ENCODE measurements at places on chromosomes 12 and 14.

- DNase-seq = no peak
Measured at GRCh38 chr12:32233568-32233967, 126.9 kb downstream of the BICD1 start.

DNA sequence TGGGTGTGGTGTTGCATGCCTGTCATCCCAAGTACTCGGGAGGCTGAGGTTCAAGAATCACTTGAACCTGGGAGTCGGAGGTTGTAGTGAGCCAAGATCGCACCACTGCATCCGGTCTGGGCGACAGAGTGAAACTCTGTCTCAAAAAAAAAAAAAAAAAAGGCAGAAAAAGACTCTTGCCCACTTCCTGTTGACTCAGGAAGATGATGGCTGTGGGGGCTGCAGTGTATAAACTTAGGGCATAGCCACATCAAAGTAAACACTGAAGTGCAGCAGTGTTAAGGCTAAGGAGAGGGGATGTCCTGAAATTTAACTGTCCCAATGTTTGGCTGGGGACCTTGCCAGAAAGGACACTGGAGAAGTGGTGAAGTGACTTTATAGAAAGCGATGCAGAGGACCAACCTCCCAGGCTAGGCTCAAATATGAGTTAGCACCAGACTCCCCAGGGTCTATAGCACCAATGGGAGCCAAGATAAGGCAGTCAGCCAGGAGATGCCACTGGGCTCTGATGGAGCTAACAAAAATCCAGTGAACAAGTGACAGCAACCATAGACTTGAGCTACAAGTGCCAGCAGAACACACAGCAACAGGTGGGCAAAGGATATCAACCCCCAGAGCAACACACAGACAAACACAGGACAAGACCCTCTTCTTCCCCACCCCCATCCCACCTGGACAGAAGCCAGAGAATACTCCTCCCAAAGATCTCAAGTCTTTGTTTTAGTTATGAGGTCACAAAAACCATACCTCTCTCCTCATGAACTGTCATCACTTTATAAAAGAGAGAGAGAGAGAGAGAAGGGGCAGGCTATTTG is 28.0 kb downstream of the NELL2 start:
- DNase-seq = no peak

- no peak for DNase-seq
Measured at GRCh38 chr14:85463512-85463911, 66.4 kb upstream of the FLRT2 start.

GRCh38 chr12:4011597-4011996 is 138.4 kb upstream of the PARP11 start:
- no peak for DNase-seq

DNA sequence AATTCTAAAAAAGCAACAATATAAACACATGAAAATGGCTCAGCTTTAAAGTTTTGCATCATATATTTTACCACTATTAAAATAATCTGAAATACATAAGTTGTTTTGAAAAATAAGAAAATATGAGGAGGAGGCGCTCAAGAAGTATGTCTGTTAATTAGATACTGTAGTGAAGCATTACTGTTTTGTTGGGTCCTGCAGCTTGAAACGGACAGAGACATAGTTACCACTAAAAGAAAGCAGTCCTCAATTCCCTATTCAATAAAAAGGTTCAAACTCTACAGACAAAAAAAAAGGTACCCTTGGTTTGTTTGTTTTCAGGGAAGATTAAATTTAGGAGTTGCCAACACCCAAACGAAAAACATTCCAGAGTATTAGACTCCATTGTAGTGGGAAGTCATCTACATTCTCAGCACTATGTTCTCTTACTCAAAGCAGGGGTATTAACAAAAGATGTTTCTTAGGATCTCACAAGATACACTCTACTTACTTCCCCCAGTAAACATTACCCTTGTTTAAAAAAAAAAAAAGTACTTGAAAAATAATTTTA is 3.0 kb downstream of the PAWR start:
- no peak for DNase-seq

DNA sequence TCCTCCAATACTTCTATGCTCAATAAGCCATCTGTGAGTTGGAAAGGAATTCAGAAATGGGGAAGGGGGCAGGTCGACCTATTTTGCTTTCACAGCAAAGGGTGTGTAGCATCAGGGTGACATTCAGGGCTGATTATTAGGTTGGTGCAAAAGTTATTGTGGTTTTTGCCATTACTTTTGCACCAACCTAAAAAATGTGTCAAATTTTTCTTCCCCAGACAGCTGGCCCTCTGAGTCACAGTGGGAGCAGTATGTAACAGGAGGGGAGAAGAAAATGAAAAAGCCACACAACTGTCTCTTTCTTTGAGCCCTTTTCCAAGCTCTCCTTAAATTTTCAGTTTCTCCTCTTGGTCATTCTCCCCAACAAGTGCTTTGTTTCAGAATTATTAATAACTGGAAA is 47.1 kb upstream of the GZMB start:
- no peak for DNase-seq

- DNase-seq = peak; percentile 16
Measured at GRCh38 chr12:64890873-64891468, 66.5 kb downstream of the TBC1D30 start.

GRCh38 chr12:30836656-30837445 is 82.1 kb upstream of the CAPRIN2 start:
- no peak for DNase-seq

GRCh38 chr12:56633468-56634241 is 3.5 kb upstream of the BAZ2A start:
- DNase-seq = no peak

DNA sequence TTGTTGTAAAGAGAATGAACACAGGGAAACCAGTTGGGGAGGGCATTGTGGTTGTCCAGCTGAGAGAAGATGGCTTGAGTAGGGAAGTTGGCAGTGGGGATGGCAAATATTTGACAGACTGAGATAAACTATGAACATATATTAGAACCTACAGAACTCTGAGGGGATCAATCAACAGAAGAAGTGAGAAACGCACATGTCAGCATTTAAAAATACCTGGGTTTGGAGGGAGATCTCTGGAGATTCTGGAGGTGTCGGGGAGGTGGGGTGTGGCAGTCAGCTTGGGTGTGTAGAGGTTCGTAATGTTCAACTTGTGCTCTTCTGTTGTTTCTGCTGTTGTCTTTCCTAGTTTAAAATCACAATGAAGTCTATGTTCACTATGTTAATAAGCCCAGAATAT is 517.8 kb downstream of the AACS start:
- DNase-seq = no peak

DNA sequence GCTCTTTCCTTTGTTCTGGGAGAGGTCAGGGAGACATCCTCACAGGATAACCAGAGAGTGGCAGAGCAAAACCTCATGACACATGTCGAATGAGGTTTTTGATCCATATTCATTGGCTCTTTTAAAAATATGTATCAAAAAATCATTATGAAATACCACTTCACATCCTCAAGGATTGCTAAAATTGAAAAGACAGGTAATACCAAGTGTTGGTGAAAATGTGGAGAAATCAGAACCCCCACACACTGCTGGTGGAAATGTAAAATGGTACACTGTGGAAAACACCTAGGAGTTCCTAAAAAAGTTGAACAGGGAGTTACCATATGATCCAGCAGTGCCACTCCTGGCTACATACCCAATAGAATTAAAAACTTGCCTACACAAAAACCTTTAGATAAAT is 107.8 kb upstream of the ARID2 start:
- DNase-seq = no peak

GRCh38 chr14:57479197-57479596 is 14.5 kb downstream of the CCDC198 start:
- DNase-seq = no peak

GRCh38 chr12:104201238-104202001 is 14.2 kb upstream of the TXNRD1 start:
- peak; percentile 53 for DNase-seq

DNA sequence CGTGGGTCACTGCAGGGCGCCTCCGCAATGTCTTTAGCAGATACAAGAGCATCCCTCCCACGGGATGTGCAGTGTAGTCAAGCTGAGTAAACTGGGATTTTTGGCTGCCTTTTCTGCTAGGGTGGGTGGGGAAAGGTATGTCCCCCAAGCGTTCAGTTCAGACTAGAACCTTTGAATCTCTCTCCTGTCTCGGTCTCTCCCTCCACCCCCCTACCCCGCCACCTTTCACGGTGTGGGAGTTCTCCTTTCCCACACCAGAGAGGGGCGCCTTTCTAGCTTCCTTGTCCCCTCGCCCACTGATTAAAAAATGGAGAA is 525 bp upstream of the FAR2 start:
- peak; percentile 40 for DNase-seq

- no peak for DNase-seq
Measured at GRCh38 chr14:86938320-86938719, 1054.7 kb downstream of the GALC start.

- DNase-seq = peak; percentile 41
Measured at GRCh38 chr14:100237735-100238418, 1.1 kb upstream of the YY1 start.

DNA sequence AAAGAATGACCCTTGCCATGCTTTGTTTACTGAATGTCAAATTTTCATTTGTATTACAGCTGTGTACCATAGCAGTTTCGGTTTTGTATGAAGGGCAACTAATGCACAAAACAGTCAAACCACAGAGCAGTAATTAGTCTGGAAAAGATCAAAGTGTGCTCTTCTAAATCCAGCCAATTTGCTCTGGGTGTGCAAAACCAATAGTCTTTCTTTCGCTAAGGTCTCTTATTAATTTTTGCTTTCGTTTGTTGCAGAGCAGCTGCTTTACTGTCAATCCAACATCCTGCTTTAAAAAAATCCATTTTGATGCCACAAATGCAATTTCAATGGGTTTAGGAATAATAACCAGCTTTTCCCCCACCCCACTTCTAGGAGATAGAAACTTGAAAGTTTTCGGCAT is 114.2 kb downstream of the BRMS1L start:
- no peak for DNase-seq

GRCh38 chr14:55446127-55446736 is 5.8 kb upstream of the TBPL2 start:
- peak; percentile 41 for DNase-seq

DNA sequence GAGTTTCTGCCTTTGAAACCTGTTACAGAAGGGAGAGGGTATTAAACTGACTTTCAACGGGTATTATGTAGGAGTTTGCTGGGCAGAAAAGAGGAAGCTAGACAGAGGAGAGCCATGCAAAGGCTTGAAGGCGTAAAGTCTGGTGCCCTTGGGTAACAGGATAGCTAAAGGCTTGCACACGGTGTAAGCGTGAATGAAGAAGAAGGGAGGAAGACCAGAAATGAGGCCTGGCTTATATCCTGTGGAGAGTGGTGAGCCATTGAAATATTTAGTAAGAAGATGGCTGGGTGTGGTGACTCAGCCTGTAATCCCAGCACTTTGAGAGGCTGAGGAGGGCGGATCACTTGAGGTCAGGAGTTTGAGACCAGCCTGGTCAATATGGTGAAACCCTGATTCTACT is 22.6 kb downstream of the SUDS3 start:
- DNase-seq = no peak

DNA sequence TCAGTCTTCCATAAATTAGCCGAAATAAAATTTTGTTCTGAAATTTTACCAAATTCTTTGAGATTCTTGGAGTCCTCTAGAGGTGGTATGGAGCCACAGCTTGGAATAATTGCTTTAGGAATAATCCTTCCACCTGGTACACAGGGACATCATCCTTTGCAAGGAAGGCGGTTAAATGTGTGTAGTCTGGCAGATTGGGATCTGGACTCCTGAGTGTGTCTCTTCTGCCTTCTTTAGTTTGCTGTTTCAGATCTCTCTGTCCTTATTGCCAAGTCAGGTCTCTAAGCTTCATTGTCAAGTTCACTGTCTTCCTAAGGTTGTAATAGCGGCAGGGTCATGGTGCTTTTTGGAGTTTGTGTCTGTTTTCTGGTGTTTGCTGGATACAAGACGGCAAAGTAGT is 393.9 kb upstream of the RGS6 start:
- DNase-seq = no peak

- no peak for DNase-seq
Measured at GRCh38 chr12:100069795-100070194, 72.9 kb downstream of the BLTP3B start.

DNA sequence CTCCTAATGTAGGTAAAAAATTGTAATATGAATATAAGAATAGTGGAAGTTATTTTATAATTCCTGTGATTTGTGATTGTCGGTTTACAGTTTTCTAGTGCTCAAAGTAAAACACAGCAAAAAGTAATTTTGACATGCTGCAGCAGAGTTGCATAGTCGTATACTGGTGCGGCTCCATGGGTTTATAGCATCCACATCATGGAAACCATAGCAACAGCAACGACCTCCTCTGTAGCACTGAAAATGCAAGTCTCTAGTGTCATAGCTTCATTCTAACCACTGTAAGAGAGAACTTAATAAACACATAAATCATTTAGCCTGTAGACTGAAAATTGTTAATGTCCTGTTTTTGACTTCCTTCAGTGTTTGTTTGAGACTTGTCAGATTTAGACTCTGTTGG is 574.3 kb downstream of the KCNH5 start:
- DNase-seq = no peak

- no peak for DNase-seq
Measured at GRCh38 chr14:34229140-34229539, 232.9 kb downstream of the SPTSSA start.

DNA sequence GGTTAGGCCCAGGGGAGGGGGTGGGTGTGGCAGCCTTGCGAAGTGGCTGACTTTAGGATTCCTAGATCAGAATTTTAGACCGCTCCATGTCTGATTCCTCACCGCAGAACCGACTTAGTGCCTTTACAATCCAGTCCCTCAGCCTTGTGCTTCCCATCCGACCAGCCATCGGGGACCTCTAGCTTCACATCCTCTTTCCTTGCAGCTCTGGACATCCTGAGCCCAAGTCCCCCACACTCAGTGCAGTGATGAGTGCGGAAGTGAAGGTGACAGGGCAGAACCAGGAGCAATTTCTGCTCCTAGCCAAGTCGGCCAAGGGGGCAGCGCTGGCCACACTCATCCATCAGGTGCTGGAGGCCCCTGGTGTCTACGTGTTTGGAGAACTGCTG is 557 bp downstream of the COPS7A start:
- DNase-seq = no peak

GRCh38 chr12:116837097-116837496 is 44.1 kb downstream of the HRK start:
- DNase-seq = no peak

GRCh38 chr12:121874071-121874470 is 14.5 kb upstream of the PSMD9 start:
- DNase-seq = no peak

- no peak for DNase-seq
Measured at GRCh38 chr12:105100207-105100985, 7.1 kb upstream of the WASHC4 start.

DNA sequence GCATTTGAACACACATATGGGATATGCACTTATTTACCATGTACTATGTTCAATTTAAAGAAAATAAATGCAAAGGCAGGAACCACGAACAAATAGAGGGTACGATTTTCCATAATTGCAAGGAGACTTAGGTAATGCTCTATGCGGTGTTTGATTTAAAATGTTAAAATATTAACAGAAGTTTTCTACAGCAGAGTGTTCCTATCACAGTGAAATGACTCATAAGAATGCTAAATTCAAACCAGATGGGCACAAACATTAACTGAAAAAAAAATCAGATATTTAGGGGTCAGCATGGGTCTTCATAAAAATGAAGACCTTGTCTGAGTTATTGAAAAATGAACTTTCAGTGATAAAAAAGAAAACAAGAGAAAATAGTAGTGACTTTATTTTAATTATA is 65.4 kb downstream of the LLPH start:
- no peak for DNase-seq

- no peak for DNase-seq
Measured at GRCh38 chr14:93299416-93299815, 33.4 kb downstream of the BTBD7 start.

- DNase-seq = no peak
Measured at GRCh38 chr12:42958291-42958674, 368.7 kb upstream of the PRICKLE1 start.

GRCh38 chr12:63805704-63806672 is 26.3 kb downstream of the RXYLT1 start:
- DNase-seq = no peak
